Activated naive CD4-positive, alpha-beta T cell treated with anti-CD3 and anti-CD28 coated beads for 36 hours (primary cell): ENCODE measurements at places on chromosomes 2 and 18. TPM values are rescaled to one million over a fixed set of nuclear protein-coding genes. Genes with fewer than 3 reads are reported as not detected.

DNA sequence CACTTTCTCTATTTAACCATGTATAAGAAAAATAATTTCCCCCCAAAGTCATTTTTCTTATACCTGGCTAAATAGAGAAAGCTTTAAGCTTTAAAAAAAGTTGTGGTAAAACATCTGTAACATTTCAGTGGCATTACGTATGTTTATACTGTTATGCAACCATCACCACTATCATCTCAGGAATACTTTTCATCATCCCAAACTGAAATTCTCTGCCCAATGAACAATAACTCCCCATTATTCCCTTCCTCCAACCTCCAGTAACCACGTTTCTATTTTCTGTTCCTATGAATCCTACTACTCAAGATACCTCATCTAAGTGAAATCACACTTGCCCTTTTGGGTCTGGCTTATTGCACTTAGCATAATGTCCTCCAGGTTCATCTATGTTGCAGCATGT is 1.7 kb upstream of the SLC3A1 start:
- no peak for DNase-seq

- no peak for DNase-seq
These were observed 508.3 kb downstream of the CNTNAP5 start for GRCh38 chr2:124533226-124533954.

- no peak for DNase-seq
These were observed 3.3 kb downstream of the AGBL5 start for GRCh38 chr2:27054721-27055120.

DNA sequence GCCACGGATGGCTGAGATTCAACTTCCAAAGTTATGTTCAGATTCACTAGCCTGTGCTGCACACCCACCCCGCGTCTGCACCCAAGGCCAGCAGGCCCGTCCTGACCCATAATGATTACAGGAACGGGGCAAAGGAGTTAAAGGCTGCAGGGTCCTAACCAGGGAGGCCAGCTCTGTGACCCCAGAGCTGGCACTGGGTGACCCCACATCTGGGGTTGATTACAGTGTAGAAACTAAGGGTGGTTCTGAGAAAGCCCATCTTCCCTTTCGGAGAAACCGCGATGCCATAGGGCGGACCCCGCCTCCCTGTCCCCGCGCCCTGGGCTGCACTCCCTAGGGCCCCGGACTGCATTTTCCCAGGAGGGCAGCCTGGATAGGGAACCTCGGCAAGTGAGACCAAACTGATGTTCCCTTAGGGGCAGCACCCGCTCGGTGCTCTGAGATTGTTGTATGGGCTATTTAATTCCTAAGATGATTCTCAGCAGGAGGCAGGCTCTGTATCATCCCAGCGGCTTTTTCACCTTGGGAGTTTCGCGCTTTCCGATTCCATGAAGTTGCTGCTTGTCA is 2.2 kb upstream of the GPR148 start:
- DNase-seq: no peak

DNA sequence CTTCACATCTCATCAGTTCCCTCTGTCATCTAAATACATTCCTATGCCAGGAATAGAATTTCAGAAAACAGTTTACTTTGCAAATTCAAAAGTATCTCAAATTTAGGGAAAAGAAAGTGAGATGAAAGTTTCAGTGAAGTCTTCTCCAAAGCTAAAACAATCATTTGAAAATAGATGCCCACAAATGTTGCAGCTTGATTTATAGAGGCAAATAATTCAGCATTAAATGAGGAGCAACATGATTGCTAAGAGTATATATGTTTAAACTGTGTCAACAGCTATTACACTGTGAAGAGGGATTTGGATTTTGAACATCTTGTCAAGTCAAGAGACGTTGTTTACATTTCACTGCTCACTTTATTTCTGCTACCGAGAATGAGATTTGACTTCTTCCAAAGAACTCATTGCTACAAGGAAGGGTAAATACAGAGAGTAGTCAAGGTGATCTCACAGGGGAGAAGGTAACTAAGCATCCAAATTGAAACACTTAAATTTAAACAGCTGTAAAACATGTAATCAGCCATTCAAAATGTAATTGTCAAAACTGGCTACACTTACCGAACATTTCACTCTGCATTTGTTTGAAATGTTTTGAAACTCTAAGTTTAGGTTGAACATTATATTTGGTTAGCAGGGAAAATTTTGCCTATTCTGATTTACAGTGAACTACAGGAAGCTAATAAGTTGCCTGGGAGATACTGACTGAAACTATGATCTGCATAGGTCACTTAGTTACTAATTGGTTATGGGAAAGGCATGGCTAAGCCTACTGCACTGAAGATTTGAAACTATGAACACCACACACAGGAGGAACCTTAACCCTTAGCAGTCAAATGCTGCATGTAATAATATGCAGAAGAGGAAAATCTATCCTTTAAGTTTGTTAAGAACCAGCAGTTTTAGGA is 33.2 kb upstream of the GALNT3 start:
- no peak for DNase-seq

DNA sequence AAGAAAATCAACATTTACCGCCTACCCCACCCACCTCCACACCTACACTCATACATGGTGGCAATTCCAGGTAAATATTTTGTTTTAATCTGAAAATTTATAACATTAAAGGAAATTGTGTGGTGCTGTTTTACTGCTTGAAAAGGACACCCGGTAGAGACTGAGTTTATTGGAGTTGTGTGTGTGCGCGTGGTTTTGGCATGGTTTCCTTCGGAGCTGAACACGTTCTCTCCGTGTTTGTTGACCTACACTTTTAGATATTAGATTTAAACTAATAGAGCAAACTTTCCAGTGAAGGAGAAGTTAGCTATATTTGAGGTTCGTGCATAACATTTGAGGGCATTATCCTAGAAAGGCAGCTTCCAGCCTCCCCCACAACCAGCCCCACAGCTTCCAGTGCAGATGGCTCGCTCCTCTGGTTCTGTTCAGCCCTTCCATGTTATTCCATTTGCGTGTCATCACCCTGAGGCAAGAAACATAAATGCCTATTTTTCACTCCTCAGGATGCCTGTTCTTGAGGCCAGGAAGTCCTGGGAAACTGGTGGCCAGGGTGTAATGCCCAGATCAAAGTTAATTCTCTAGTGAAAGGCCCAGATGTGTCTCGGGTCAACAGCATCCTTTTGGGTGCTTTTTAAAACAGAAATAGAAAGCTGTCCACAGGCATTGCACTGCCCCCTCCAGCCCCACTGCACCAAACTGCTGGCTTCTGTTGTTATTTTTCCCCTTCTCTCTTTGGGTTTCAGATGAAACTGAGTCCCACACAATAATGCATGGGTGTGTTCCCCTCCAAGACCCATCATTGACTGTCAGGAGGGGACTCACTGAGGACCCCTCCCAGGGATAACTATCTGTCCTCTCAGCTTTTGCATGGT is 190.2 kb downstream of the SETBP1 start:
- no peak for DNase-seq

DNA sequence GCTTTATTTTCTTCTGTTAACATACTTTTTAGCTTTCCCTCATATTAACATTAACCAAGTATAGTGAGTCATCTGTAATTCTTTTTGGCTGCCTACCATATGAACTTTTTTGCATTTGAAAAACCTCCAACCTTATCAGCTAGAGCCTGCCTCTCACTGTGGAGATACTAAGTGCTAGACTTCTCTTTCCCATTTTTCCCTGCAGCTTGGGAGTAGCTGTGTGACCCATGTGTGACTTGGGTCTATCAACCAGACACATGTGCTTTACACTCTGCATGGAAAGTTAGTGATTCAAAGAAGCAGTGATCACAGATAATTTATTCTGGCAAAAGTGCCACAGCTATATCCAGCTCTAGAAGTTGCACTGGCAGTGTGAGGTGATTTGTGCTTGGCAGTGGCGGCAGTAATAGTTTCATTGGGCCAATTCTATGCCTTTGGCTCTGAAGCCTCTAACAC is 36.3 kb downstream of the PREPL start:
- no peak for DNase-seq

Gene ZNF396
- total RNA-seq: 0.77 TPM
